ENCODE measurements at places on chromosomes 7 and 10.

DNA sequence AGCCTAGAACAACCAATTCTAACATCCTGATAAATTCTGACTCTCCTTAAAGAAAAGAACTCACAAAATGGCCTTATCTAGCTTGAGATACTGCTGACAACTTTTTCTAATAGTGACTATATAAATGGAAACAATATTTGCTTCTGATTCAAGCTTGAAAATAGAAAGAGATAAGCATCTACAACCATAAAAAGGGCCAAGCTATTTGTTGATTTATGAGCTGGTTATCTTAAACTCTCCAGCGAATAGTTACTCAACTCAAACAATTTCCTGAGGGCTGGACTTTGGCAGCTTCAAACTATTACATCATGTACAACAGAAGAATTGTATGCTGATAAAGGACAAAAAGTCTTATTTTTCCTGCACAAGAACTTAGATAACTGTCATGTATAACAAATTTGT, 4.6 kb downstream of the USP54 start:
- DNase-seq = no peak

DNA sequence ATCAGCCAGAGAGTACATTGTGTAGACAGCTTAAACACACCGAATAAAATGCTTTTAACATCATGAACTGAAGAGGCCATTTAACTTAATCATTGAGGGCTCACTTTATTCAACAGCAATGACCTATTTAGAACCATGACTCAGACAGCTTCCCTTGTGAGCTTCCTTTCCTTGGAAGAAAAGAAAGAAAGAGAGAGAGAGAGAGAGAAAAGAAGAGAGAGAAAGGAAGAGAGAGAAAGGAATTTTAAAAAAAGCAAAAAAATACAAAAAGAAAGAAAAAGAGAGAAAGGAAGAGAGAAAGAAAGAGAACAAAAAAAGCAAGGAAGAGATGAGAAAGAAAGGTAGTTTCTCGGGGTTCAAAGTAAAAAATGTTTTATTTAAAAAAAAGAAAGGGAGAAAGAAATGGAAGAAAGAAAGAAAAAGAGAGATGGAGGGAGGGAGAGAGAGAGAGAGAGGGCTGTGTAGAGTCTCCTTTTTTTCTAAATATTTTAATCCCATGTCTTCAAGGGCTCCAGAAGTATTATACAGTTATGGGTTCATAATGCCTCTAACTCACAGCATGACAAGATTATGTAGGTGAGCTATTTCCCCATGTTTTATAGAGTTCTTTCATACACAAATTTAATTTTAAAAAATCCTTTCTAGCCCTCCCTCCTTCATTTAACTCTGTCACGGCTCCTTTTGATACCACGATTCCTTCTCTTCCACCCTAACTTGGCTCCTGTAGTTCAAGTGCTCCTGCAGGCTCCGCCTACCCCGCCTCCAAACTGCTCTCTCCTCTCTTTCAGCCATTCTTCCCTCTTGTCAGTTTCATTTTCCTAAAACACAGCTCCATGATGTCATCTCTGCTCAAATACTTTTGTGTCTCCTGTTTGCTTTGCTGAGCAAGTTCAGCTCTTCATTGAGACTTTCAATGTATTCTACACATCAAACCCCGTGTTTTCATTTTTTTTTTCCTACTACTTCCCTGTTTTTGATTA, 85.5 kb downstream of the PRTFDC1 start:
- DNase-seq = peak; percentile 56

DNA sequence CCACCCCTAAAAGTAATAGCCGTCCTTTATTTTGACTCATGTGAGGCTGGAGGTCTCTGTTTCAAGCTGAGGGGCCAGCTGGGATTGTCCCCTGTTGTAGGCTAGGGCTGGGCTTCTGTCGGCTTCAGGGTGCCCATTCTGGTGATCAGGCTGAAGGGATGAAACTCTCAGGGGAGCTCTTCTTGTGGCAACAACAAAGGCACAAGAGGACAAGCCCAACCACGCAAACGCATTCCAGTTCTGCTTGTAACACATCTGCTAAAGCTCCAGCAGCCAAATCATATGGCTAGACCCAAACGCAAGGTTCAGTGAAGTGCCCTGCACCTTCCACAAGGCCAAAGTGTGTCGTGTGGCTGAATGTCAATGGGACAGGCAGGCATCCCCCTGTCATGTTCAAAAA, 405.7 kb downstream of the INHBA start:
- no peak for DNase-seq

- DNase-seq = no peak
Measured at GRCh38 chr7:81956520-81956919, 186.7 kb upstream of the HGF start.

DNA sequence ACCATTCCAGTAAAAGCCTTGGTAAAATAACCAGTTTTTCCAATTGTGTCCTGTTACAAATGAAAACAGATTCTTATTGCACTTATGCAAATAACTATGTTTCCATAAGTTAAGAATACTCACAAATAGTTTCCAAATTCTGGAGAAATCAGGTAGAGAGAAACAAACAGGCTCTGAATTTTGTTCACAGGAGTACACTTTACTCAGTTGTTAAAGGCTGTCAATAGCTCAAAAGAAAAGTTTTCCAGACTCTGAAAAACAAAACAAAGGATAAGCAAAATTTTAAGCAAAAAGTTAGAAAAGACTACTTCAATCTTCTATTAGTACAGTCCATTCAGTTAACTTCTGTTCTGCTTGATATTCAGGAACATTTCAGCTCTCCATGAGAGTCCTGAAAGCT, 32.8 kb upstream of the ZNF365 start:
- no peak for DNase-seq

DNA sequence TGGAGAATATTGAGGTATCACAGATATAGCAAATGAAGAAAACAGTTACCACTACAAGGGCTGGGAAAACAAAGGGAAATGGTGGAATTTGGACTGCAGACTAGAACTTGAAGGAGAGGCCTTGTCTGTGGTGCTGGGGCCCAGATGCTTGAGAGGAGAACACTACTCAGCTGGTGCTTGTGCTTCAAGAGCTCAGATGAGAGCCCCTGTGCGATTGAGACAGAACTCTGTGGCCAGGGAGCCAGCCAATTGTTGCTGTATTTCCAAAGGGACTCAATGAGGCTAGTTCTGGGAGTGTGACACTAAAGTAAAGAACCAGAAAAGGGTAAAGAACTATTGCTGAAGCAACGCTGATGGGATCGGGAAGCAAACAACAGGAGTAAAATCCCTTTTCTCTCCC, 406.5 kb upstream of the SEMA3D start:
- no peak for DNase-seq

- no peak for DNase-seq
Measured at GRCh38 chr10:17237915-17238444, 9.9 kb downstream of the VIM start.

DNA sequence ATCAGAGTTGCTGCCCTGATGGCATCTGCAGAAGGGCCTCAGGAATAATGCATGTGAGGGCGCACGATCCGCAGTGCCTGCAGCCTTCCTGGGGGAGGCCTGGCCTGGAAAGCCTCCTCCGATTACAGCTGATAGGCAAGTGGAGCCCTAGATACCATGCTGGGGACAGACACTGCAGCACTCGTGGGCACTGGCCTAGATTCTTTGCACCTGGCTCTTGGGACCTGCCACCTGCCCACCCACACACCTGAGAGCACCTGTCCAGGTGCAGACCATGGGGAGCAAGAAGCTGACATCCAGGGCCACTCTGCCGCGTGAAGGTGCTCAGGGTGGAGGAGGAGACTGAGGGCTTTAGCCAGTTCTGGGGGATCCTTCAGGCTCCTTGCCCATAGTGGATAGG, 14.8 kb downstream of the YKT6 start:
- DNase-seq = no peak

GRCh38 chr10:43900571-43900970, 251.9 kb upstream of the ZNF32 start:
- DNase-seq = no peak

DNA sequence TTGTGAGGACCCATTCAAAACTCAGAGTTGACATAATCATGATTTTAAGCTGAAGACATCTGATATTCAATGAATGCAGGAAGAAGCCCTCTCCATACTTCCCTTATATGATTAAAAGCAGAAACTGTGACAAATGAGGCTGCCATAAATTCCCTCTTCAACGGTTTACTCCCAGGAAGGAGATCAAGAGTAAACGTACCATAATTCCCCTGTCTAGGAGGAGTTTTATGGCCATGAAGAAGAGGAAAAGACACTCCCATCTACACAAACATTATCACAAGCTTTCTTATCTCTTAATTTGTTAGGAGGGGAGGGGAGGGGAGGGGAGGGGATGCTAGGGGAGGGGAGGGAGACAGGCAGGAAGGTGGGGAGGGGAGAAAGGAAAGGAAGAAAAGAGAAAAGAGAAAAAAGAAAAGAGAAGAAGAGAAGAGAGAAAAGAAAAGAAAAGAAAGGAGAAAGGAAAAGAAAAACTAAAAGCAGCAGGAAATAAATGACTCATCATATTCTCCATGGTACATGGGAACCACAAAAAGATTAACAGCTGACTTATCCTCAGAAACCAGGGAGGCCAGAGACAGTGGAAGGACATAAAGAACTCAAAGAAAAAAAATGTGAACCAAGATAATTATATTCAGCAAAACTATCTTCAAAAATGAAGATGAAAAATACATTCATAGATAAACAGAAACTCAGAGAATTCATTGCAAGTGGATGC, 121.6 kb downstream of the ALOX5 start:
- DNase-seq = no peak

DNA sequence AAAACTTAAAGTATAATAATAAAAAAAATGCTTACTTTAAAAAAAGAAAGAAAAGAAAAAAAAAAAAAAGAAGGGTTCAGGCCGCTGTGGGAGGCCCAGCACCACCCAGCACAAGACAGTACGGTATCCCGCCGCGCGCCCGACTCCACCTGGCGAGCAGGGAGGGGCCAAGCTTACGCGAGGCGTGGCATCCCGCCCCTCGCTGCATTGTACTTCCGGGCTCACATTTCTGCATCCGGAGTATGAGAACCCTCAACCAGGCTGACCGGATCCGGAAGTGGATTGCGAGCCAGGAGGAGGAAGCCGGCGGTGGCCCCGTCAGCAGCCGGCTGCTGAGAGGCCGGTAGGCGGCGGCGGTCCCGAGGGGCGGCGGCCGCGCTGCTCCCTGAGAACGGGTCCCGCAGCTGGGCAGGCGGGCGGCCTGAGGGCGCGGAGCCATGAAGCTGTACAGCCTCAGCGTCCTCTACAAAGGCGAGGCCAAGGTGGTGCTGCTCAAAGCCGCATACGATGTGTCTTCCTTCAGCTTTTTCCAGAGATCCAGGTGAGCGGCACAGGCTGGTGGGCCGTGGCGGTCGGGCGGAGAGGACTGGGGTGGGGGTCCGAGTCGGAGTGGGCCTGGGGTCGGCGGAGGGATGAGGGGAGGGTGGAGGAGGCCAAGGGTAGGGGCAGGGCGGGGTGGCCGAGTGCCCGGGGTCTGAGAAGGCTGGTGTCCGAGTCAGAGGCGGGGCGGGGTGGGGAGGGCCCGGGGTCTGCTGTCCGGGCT, at the start of gene YKT6:
Gene YKT6 (plus strand): TSS at position 280 of the 763 bp plus-strand sequence. CDS start 158 bp downstream, at position 438.
- peak; percentile 94 for DNase-seq

GRCh38 chr10:129963641-129964501, at the start of gene EBF3:
Gene EBF3 (minus strand): TSS chr10:129964274. CDS start chr10:129963768, 506 bp downstream.
- peak; percentile 98 for DNase-seq

- DNase-seq = no peak
Measured at GRCh38 chr7:111855842-111856227, 293.5 kb upstream of the IMMP2L start.

GRCh38 chr10:59087486-59087885, 89.0 kb upstream of the PHYHIPL start:
- no peak for DNase-seq

DNA sequence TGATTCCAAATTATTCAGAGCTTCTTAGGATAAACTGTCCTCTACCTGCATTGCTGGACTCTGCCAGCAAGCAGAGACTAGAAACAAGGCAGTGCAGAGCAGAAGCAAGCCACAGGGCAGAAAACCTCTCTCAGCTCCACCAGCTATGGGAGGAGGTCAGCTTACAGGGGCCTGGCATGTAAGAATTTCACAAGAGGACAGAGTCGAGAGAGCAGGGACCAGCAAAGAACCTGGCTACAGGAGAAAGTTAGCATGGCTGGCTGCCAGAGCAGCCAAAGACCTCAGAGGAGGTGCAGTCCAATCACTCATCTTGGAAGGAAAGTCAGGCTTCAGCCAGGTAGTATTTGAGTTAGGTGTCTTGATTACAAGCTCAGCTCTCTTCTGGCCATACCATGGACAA, 62.9 kb downstream of the ENO4 start:
- DNase-seq = no peak

DNA sequence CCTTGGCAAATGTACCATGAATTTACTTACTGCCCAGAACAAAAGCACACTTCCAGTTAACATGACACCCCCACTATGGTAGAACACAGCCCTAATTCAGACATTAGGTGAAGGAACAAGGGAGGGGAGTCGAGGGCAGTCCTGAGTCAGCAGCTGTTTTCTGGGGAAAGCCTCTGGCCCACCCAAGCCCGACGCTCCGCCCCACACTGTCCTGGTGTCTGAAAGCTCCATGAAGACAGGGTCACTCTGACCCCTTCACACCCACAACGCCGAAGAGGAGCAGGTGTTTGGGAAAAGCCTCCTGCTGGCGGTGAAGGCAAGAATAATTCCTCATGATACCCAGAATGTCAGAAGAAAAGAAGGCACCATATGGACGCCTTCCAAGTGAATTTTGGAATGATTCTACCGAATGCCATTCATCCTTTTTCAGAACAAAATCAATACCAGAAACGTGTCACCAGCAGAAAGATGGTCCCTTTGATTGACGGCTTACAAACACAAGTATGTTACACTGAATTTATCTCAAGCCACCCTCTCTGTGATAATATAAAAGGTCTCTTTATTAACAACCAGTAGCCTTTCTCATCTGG, 172.1 kb downstream of the DIP2C start:
- DNase-seq = no peak

GRCh38 chr7:26857506-26858240, 6.7 kb downstream of the SKAP2 start:
- DNase-seq = no peak

GRCh38 chr10:122373721-122374120, 787 bp upstream of the PLEKHA1 start:
- DNase-seq = no peak

DNA sequence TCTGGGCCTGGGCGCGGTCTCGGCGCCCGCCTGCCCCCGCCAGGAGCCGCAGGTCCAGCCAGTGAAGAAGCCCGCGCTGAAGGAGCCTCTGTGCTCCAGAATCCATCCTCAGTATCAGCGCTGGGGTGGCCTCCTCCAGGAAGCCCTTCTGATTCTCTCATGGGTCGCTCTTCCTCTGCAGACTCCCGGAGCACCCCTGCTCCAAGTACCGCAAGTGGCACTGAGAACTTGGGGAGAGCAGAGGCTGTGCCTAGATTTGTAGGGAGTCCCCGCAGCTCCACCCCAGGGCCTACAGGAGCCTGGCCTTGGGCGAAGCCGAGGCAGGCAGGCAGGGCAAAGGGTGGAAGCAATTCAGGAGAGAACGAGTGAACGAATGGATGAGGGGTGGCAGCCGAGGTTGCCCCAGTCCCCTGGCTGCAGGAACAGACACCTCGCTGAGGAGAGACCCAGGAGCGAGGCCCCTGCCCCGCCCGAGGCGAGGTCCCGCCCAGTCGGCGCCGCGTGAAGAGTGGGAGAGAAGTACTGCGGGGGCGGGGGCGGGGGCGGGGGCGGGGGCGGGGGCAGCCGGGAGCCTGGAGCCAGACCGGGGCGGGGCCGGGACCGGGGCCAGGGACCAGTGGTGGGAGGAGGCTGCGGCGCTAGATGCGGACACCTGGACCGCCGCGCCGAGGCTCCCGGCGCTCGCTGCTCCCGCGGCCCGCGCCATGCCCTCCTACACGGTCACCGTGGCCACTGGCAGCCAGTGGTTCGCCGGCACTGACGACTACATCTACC, at the start of gene ALOX5:
Gene ALOX5 (plus strand): TSS at position 641 of the 774 bp plus-strand sequence. CDS start 64 bp downstream, at position 705.
- DNase-seq = no peak

- DNase-seq = no peak
Measured at GRCh38 chr10:101572785-101573184, 15.3 kb downstream of the POLL start.

All from NCI-H1436 (cell line).